Stimulated activated CD4-positive, alpha-beta T cell treated with anti-CD3 and anti-CD28 coated beads, Interleukin-4, amount 100 ng/mL, for 4 hours (primary cell): ENCODE measurements at places on chromosomes 7 and 10.
A peak's percentile ranks its signal among the peaks of the same experiment; 100 is the strongest.

DNA sequence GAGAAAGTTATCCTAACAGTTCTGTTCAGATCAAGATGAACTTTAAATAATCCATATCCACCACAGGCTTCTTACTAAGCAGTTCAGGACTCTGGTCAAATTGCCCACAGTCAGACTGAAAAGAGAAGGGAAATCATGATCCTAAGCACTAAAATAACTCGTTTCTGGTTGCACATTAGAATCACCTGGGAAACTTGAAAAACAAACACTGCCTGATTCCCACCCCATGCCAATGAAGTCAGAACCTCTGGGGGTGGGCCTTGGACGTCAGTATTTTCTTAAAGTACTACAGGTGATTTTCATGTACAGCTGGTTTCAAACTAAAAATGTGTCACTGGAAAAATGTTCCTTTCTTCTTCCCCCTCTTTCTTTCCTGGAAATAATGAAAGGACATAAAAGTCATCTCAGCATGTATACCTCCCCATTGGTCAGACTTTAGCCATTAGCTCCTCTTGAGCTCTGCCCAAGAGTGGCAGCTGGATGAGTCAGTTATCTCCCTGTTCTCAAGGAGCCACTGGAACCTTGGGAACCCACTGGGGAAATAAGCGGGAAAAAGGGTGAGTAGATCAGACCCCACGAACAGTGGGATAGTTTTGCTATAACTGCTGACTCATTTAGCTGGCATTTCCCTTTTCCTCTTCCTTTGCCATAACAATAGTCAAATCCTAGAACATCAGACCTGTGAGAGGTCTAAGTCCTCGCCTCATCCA lies 75.3 kb upstream of the IL6 start:
- DNase-seq = no peak

DNA sequence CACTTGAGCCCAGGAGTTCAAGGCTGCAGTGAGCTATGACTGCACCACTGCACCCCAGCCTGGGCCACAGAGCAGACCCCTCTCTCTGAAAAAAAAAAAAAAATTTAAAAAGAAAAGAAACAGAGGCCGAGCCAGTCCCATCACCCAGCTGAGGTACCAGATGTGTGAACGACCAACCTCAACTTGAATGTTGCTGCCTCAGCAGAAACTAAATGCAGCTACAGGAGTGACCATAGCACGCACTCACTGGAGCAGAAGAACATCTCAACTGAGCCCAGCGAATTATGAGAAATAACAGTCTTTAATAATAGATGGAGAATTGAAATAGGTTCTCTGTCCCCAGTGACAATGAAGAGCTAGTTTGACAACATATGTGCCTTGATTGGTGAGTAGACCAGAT lies 53.1 kb upstream of the ST8SIA6 start:
- DNase-seq = no peak

- DNase-seq = peak; percentile 55
Observed at GRCh38 chr10:30434273-30435072, 489 bp downstream of the MAP3K8 start.

DNA sequence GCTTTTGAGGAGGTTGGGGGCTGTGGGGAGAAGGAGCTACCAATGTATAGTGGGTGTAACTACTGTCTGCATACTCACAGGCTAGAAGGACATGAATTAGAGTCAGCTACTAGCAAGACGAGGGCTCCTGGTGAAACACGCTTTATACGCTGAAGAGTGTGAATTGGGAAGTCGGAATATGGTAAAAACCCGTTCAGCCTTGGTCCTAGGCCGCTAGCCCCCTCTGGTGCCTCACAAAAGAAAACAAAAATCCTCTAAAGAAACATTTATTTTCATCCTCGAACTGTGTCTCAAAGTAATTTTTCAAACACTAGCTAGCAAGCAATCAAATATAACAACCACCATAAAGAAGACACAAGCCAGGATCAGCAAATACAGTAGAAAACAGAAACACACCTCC lies 338.1 kb upstream of the SEMA3C start:
- no peak for DNase-seq

DNA sequence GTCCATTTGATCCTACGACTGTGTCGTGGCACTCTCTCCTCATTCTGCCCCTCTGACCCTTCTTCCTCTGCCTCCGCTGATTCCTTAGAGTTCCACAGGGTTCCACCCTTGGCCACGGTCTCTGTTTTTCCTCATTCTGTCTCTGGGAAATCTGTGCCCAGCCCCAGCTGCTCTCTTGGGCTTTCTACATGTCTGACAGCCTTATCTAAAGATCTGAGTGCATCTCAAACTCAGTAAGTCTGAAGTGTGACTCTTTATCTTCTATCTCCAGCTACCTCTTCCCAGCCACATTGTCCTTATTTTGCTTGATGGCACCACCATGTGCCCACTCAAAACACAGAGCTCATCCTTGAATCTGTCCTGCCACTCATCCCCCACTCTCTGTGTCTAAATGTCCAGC lies 62.1 kb upstream of the AQP1 start:
- no peak for DNase-seq

DNA sequence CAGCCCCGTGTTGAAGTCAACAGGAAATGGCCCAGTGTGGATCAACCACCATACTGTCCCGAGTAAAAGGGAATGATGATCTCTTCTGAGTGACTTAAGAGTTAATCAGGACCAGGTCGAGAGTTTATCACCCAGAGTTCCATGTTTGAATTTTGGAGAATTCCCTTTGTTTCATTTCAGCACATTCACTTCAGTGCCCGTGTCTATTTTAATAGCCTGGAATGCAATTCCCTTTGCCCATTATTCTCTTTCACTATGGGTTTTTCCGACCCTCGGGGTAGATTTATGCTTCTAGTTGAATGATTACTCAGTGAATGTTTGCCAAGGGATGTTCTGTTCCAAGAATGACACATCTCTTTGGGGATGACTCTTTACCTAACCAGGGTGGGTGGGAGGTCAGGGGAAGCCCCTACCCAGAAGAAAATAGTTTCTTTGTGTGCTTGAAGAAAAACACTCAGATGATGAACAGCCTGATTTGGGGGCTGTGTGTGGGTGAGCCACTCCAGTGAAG lies 594.9 kb downstream of the INHBA start:
- DNase-seq = no peak

GRCh38 chr10:103188853-103189252 lies 4.2 kb downstream of the NT5C2 start:
- no peak for DNase-seq

DNA sequence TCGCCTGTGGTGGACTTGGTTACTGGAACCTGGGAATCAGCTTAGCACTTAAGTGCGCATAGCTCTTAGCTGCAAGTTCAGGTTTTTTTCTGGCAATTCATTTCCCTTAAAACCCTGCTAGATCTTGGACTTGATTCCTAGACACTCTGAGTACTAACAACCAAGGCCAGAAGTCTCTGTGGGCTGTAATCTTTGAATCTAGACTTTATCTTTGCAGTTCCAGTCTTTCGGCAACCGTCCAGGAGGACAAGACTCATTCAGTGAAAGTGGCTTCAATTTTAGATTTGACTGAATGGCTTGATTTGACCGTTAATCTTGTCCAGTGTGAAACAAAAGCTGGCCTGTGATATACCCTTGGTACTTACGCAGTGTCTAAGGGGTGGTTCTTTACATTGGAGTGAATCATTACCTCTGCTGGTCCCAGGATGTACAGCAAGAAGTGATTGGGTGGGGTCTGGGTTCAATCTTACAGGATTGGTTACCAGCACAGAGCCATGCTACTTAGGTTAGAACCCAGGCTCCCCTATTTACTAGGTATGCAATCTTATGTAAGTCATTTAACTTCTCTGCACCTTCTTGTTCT lies 16.4 kb downstream of the PTTG1IP2 start:
- no peak for DNase-seq

DNA sequence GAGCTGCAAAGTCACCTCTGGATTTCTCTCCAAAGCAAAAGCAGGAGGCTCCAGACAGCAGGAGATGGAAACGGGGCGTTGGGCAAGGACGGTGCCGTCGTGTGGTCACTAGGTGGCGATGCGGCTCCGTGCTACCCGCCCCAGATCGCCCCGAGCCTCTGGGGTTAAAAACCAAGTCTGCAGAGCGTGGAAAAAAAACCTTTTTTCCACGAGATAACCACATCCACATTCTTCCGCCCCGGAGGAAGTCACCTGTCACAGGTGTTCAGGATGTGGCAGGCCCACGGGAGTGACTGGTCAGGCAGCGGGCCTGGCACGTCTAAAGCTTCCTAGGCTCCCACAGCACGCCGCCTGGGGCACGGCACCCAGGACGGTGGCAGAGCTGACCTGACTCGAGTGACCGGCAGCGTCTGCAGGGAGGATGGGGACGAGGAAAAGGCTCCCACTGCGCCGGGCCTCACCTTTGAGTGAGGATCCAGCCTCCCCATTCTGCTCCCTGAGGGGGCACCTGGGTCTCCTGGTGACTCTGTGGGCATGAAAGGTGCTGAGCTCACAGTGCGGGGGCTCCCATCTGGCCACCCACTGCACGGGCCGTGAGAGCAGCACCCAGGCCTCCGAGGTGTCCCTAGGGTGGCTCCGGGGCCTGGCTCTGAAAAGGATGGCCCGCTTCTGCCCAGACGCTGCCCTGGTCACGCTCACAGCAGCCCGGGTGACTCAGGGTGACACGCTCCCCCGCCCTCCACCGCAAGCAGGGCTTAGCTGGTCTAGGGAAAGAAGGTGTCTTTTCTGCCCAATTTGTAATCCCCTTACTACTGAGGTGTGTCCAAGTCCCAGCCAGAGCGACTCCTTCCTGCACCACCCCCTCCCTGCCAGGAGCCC lies 71.3 kb upstream of the TNRC18 start:
- peak; percentile 74 for DNase-seq

DNA sequence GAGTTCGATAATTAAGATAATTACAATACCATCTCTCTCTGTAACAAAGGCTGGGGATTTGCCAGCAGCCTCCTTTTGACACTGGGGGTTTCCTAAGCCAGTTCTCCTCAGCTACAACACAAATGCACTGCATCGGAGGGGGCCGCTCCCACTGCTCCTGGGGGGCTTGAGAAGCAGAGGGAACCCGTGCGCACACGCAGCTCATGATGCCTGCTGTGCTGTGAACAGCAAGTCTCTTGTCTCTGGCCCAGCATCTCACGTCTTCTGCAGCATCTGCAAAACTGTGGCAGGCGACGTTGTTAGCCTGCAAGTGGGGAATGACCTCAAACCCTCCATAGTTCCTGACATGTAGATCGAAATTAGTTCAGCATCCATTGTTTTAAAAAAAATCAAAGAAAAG lies 5.5 kb downstream of the VIPR2 start:
- no peak for DNase-seq
